ENCODE measurements at places on chromosomes 2 and 18.

- no peak for DNase-seq
Observed at GRCh38 chr18:23155537-23155936, 20.3 kb downstream of the CABLES1 start.

GRCh38 chr2:7023542-7023941, 106.3 kb downstream of the RNF144A start:
- no peak for DNase-seq

DNA sequence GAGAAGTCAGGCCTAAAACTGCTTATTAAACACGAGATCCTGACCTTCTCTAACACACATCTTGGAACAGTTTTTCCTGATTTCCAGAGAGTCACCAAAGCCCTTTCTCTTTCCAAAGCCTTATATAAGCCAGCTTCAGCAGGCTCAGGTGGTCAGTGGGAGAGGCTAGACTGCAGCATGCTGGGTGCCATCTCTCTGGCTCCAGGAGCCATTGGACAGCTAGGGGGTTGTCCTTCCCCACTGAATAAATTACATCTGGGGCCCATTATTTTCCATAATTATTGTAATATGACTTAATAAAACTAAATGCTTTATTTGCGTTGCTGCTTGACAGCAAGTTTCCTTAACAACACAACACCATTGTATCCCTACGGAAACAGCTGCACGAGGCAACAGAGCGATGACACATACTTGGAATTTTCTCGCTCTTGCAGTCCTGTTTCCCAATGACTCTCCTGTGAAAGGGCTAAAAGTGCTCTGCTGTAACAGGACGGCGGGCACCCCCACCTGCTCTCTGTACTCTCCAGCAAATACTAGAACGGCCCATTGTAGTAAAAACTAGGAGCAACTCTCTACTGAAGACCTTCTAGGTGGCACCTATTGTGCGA, 160.6 kb downstream of the RNF144A start:
- no peak for DNase-seq

- no peak for DNase-seq
Observed at GRCh38 chr2:152766928-152767327, 48.5 kb downstream of the ARL6IP6 start.

GRCh38 chr2:6922201-6922656, 5.0 kb downstream of the RNF144A start:
- no peak for DNase-seq

GRCh38 chr2:101828673-101829334, 131.3 kb downstream of the MAP4K4 start:
- DNase-seq: no peak

GRCh38 chr2:96204836-96205624, 3.6 kb downstream of the STARD7 start:
- peak; percentile 8 for DNase-seq

DNA sequence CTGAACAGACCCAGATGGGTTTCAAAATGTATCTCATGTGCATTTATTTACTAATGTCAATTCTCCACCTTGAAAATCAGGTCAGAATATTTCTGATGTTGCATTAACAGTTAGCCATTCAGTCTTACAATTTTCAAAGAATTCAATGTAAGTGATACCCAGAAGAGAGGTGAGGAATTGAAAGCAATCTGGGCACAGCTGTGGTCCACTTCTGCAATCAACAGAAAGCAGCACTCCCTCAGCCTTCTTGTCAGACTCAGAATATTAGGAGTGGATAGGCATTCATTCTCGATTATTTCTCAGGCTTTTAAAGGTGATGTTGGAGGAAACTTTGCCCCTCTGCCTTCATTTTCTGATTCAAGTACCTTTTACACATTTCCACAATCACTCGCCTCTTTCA, 15.7 kb downstream of the CCL20 start:
- no peak for DNase-seq

- no peak for DNase-seq
Observed at GRCh38 chr2:64946769-64947247, 42.4 kb upstream of the SLC1A4 start.

- no peak for DNase-seq
Observed at GRCh38 chr2:224646242-224646846, 61.2 kb upstream of the CUL3 start.

DNA sequence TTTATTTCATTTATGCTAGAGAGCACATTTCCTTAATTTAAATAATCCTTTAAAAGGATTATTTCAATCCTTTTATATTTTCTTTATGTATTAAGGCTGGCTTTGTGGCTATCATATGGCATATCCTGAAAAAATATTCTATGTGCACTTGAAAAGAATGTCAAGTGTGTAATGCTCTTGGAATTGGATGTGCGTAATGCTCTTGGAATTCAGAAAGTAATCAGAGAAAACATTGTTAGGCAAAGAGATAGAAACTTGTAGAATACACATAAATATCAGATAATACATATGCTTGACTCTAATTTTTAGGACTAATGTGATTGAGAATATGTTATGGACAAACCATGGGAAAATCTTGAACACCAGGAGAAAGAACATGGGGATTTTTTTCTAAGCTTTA, 197.5 kb upstream of the COL3A1 start:
- DNase-seq: peak; percentile 27

GRCh38 chr2:3493615-3494007, 25.7 kb downstream of the ADI1 start:
- DNase-seq: peak; percentile 83

GRCh38 chr2:20224716-20225293, at the start of gene SDC1:
SDC1 (minus strand) TSS chr2:20225130; CDS start chr2:20224867, 263 bp downstream.
- peak; percentile 54 for DNase-seq

DNA sequence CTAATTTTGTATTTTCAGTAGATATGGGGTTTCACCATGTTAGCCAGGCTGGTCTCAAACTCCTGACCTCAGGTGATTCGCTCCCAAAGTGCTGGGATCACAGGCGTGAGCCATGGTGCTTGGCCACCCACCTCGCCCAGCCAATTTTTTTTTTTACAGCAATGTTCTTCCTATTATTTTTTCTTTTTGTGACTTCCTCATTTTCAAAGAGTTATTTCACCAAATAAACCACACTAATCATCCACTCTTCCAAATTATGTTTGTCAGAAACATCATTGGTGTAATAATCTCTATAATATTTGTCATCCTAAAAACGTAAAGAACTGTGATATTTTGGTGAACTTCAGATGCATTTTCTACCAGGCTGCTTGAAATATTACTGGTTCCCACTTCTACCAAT, 16.3 kb upstream of the PDCL3 start:
- no peak for DNase-seq

- DNase-seq: no peak
Observed at GRCh38 chr2:68853915-68854314, 17.3 kb downstream of the BMP10 start.

DNA sequence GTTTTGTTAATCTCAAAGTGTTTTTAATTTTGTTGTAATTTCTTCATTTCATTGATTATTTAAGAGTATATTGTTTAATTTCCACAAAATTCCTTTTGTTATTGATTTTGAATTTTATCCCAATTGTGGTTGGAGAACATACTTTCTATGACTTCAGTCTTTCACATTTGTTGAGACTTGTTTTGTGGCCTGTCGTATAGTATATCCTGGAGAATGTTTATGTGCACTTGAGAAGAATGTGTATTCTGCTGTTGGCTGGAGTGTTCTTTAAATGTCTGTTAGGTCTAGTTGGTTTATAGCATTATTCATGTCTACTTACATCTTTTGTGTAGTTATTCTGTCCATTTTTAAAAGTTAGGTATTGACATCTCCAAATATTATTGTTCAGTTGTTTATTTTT, 120.3 kb downstream of the TTC27 start:
- no peak for DNase-seq

DNA sequence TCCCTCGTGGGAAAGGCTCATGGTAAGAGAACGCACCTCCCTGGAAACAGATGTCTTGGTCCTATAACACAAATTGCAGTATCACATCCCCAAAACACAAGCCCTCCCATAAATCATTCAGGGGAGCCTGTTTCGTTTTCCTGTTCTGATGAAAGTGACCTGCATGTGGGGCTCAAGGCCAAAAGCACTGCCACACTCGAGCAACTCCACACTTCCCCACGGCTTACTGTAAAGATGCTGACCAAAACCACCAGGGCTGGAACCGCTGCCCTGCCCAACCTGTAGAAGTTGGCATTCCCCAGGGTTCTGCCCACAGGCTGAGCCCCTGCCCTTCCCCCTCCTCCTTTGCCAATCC, 139.7 kb downstream of the BCL11A start:
- DNase-seq: no peak

DNA sequence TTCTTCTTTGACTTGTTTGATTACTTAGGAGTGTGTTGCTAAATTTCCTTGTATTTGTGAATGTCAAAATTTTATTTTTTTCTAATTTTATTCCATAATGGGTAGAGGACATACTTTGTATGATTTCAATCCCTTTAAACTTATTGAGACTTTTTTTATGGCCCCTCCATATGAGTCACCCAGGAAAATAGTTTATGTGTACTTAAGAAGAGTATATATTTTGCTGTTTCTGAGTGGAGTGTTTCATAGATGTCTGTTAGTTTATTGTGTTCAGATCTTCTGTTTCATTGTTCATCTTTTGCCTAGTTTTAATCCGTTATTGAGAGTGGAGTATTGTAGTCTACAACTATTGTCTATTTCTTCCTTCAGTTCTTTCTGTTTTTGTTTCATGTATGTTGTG, 81.9 kb downstream of the EPB41L5 start:
- DNase-seq: no peak

- no peak for DNase-seq
Observed at GRCh38 chr2:231370429-231370748, 25.1 kb upstream of the B3GNT7 start.

GRCh38 chr2:51165534-51166260, 133.8 kb upstream of the NRXN1 start:
- DNase-seq: no peak

DNA sequence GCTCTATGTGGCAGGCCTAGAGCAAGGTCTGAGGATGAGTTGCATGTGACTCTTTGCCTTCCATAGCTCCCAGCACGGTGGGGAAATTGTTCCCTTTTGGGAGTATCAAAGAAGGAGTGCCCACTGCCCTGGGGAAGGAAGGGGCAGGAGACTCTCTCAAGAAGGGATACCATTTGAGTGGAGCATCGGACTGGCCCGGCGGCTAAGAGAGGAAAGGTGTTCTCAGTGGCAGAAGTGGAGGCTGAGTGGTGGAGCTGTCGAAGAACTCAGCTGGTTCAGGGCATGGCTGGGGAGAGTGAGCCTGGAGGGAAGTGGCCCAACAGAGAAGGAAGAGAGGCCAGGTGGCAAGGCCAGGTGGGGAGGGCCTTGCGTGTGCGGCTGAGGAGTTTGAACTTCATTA, 235.2 kb downstream of the DYSF start:
- DNase-seq: no peak

DNA sequence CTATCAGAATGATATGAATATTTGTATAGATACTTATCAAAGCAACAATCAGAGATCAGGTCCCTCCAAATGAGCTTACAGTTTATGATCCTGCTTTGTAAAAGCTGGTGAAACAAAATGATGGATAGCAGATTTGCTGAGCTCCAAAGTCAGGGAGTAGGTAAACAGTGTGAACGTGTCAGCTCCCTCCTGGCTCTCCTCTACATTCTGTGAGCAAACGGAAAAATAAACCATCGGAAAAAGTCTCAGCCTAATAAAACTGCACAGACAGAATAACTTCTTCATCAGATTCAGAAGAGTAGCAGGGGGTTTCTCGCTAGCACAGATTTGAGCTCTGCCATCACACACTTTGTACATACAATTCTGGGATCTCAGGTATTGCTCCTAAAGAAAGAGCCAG, 51.3 kb downstream of the BCL11A start:
- DNase-seq: no peak

- no peak for DNase-seq
Observed at GRCh38 chr2:228334180-228334579, 152.7 kb upstream of the SPHKAP start.

DNA sequence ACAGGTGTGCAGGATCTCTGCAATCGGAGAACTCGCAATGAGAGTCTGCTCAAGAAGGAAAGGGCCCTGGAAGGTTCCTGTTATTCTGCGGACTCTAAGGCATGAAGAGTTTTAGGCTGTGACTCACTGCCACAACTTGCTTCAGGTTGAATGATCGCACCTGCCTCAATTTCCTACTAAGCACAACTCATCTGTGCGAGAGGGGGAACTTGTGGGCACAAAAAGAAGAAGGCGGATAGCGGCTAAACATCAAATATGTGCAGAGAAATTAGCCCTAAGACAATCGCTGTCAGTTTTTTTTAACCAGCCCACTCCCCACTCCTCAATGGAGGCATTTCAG, 14.0 kb upstream of the CREG2 start:
- no peak for DNase-seq

DNA sequence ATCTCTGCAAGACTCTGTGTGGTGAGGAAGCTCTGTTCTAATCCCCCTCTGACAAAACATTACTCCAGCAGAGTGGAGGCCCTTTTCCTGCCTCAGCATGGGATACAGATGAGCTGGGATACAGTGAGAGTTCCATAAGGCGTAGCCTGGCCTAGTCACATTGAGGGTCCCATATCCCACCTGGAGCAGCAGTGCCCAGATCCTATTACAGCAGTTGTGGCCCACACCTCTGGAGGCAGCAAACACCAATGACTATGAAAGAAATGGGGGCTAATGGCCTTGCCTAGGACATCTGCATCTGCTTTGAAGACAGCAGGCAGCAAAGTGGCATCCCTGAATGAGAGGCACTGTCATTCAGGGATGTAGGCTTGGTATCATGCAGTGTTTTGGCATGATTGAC, 534.5 kb downstream of the TDRD15 start:
- no peak for DNase-seq

DNA sequence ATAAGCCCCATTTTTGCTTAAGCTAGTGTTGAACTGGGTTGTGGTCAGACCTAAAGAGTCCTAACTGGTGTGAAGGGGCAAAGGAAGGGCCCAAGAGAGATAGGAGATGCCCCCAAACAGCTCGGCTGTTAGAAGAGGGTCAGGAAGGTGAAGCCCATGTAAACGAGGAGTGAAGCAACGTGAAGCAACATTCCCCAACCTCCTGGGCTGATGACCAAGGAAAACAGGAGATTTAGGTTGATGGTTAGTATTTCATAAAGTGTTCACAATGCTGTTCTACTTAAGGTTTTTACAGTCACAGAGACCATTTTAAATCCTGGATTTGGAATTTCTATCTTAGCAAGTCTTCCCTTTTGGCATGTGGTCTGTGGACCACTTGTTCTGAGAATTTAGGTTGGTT, 144.0 kb upstream of the SERPINE2 start:
- DNase-seq: no peak

DNA sequence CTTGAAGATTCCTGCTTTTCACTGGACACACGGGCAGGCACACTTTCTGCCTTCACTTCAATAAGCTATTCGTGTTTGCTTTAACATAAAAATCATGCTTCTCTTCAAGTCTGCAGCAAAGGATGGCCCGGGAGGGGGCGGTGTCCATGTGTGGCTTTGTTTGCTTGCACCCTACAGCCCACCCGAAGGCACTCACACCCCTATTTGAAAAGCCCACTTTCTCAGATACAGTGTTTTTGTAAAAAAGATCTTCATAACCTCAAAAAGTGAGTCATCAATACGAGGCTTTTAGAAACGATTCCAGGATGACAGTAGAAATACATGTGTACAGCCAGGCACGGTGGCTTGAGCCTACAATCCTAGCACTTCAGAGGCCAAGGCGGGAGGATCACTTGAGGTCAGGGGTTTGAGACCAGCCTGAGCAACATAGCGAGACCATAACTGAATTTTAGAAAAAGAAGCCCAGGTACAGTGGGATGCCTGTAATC, 36.5 kb upstream of the HPCAL1 start:
- DNase-seq: peak; percentile 45
